AML-193 (cell line): ENCODE measurements at places on chromosomes 2 and 18.

- DNase-seq: no peak
Observed at GRCh38 chr18:33837191-33837590, 259.2 kb downstream of the ASXL3 start.

DNA sequence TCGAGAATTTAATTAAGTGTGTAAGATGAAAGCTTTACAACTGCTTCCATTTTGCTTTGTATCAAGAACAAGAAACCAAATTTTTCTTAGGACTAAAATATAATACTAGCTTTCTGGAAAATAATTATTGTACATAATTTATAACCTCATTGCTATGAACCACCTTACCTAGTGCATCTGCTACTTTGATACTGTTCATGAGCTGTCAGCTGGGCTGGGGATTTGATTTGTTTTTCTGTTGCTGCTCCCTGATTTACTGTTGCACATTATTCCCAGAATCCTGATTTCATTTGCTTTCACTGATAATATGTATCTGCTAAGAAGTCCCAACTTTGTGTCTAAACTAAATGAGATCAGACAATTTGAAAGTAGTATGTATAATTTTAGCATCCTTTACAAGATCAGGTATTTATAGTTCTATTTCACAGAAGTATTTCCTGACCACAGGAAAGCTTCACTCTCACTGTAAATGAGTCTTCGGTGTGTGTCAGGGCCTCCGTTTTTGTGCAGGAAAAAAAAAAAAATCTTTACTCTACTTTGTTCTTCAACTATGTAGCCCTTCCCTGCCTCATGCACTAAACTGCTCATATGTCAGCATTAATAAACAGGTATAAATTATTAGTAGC, 105.6 kb upstream of the CCDC150 start:
- no peak for DNase-seq

GRCh38 chr18:70453058-70453775, 164.4 kb downstream of the SOCS6 start:
- peak; percentile 12 for DNase-seq

GRCh38 chr2:225022188-225022587, 20.1 kb downstream of the DOCK10 start:
- DNase-seq: no peak

DNA sequence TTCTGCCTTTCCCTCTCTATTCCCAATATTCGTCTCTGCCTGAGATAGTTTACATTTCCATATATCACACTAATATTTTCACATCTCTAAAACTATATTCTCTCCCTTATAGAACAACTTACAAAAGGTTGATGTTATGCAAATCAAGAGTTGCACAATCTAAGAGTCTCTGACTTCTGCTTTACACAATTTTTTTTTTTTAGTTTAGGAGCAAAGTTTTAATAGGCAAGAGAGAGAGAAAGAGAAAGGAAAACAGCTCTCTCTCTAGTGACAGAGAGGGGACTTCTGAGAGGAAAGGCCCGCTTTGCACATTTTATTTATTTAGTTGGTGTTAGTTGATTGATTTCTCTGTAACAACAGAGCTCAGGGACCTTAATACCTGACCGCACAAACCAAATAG, 380.2 kb downstream of the TXNL1 start:
- DNase-seq: peak; percentile 1

DNA sequence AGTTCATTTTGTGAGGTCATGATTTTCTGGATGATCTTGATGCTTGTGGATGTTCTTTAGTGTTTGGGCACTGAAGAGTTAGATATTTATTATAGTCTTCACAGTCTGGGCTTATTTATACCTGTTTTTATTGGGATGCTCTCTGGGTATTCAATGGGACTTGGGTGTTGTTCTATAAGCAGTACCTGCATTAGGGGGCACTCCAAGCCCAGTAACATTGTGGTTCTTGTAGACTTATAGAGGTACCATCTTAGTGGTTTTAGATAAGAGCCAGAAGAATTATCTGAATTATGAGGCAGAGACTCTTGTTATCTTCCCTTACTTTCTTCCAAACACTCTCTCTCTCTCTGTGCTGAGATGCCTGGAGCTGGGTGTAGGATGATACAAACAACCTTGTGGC, 470.0 kb downstream of the PIK3C3 start:
- no peak for DNase-seq

DNA sequence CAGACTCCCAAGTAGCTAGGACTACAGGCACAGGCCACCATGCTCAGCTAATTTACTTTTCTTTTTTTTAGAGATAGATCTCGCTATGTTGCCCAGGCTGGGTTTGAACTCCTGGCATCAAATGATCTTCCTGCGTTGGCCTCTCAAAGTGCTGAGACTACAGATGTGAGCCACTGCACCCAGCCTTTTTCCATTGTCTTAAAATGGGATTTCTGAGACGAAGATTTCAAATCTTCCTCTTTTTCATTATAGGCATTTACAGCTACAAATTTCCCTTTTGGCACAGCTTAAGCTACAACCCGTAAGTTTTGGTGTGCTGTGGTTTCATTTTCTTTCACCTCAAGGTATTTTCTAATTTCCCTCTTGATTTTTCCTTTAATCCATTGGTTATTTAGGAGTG, 8.6 kb downstream of the GNLY start:
- no peak for DNase-seq

GRCh38 chr2:176652300-176653182, 383.3 kb downstream of the MTX2 start:
- peak; percentile 53 for DNase-seq

DNA sequence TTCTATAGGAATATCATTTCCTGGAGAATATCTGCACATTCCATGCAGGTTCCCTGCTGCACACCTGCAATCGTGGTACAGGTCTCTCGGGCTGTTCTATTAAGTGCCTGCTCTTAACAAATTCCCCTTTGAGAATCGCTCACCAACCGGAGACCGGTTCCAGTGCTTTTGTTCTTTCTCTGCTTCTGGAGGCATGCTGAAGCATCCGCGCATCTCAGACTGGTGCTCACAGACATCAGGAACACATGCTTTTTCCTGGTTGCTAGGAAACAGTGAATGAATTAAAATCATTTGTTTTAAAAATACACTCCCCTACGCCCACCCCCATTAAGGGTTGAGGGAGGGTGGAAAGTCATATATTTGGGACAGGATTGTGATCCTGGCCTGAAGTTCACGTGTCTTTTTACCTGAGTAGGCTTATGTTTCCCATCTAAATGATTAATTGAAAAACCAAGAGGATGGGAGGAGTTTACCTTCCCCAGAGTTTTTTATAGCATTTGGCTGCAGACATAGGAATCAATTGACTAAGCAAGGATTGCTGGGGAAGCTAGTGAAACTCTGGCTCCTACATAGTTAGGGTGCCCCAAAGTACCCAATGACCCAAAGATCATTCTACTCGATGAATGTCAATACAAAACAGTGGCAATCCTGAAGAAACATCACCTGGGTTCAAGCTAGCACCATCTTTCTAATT, at the start of gene C2orf80:
C2orf80 (minus strand) TSS at position 221 of the 694 bp plus-strand sequence. CDS start 3,044 bp downstream, outside the sequence.
- no peak for DNase-seq

- DNase-seq: no peak
Observed at GRCh38 chr2:235958931-235959410, 209.2 kb downstream of the GBX2 start.

GRCh38 chr2:230902180-230902899, 22.7 kb downstream of the GPR55 start:
- DNase-seq: peak; percentile 65

DNA sequence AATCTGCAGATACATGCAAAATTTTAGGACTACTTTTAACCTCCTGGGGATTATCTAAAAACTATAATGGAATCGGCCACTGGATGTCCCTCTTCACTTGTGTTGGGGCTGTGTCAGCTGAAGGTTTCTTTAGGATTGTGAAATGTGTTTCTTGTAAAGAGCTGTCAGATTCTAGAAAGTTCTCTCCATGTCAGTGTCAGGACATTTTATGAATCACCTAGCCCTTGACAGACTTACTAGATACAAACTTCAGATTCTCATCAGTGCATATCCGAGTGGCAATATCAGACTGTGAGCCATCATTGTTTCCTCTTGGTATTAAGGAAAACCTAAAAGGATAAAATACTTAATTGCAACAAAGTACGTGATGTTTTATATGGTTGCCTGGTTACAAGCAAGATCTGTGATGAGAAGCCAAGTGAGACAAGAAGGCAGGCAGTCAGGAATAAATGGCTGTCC, 107.3 kb downstream of the CPS1 start:
- DNase-seq: peak; percentile 19

DNA sequence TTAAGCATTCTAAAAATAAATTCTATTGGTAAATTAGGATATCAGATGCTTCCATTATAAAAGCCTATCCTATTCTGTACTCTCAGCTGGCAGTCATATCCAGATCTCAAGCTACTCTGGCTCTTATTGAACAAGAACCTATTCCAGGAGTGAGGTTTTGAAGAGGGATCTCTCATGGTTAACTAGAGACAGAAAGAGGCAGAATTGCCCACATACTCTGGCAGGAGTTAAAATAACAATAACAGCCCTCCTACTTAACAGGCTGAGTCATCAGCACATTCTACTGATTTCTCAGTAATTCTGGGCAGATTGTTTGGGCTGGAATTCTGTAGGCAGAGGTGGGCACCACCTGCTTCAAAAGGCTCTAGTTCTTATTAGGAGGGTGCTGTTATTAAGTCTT, 142.0 kb upstream of the UNC80 start:
- DNase-seq: no peak

DNA sequence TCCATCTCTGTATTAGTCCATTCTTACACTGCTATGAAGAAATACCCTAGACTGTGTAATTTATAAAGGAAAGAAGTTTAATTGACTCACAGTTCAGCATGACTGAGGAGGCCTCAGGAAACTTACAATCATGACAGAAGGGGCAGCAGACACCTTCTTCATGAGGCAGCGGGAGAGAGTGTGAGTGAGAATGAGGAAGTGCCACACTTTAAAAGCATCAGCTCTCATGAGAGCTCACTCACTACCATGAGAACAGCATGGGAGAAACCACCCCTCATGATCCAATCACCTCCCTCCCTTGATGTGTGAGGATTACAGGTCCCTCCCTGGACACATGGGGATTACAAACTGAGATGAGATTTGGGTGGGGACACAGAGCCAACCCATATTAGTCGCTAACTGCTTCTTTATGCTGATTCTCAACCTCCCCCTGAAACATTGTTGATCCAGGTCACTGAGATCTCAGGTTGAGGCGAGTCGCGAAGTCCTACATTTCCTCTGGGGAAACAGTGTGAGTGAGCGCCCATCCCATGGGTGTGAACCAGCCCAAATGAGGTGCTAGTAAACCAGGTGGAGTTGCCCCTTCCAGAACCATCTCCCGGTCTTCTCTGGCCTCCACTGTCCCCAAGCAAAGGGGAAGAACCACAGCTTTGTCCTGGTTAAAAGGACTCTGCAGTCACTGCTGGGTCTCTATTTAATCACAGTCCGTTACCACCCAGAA, 123.8 kb downstream of the CAPN13 start:
- DNase-seq: no peak

GRCh38 chr2:133596701-133597393, 28.6 kb upstream of the NCKAP5 start:
- no peak for DNase-seq

- DNase-seq: no peak
Observed at GRCh38 chr2:128198656-128199055, 107.7 kb downstream of the UGGT1 start.

DNA sequence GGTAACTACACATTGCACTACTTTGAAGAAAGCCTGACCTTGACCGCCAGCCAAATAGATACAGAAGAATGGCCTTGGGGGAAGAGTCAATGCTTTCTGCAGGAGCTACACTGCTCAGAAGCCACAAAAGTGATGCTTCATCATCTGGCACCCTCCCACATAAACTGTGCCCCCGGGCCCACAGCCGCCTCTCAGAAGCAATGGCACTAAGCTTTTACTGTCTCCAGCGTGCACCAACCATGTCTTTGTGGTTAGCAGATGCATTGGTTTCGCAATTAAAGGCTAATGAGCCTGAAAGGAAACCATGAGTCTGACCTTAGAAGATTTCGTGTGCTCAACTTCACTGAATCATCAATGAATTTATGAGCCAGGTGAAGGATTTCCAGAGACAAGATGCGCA, 209.4 kb upstream of the TRIB2 start:
- DNase-seq: peak; percentile 96

DNA sequence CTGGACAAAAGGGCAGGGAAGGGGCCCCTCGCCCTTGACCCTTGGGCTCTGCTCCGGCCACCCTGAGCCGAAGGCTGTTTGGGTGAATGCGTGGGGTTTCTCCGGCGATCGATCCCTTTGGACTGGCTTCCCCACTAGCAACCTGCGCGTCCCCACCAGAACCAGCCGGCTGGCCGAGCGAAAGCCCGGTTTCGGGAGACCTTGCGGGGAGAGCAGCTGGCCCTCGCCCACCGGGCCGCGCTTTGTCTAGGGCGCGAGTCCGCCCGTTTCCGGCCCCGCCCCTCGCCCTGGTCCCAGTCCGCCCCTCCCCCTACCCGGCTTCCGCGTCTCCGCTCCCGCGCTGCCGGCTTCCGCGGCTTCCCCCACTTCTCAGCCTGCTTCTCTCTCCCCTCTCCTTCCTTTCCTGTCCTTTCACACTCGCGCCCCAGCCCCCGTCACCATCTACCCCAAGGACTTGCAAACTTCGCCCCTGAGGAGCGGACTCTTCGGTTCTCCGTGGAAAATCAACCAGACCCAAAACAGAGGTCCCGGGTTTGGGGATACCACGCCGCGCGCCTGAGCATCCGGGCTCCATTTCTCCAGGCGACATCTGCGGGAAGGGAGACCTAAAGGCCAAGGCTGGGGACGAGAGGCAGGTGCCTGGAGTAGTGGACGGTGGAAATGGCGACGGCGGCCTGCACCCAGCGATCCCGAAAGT, 48.0 kb upstream of the ATP6V1B1 start:
- DNase-seq: no peak

DNA sequence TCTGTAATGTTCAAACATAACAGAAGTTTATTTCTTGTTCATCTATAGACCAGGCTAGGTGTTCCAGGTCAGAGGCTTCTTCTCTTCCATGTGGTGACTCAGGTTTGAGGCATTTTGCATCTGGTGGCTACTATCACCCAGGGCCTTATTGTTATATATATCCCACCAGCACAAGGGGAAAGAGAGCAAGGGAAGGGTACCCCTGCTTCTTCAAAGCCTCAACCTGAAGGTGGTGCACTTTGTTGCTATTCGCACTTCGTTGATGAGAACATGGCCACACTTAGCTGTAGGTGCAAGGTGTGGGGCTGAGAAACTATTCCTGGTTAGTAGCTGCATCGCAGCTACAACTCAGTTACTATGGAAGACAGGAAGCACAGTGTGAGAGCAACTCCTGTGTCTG, 27.4 kb upstream of the SLC3A1 start:
- no peak for DNase-seq

GRCh38 chr2:128623776-128624761, 305.4 kb upstream of the HS6ST1 start:
- peak; percentile 37 for DNase-seq

DNA sequence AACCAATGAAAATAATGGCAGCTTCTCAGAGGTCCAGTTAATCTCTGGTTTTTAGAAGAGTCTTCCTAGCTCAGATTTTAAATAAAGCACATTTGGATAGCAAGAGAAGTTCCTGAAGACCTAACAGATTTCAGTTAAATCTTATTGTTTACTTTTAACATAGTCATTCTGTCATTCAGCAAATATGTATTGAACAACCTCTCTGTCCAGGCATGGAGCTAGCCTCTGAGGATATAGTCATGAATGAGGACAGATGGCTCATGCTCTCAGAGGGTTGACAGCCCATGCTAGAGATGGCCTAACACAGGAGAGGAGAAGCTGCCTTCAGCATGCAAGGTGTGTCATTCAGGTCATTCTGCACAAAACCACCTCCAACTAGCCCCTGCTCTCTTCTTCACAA, 6.2 kb downstream of the CCBE1 start:
- DNase-seq: no peak
